ENCODE measurements at places on chromosomes 7 and 10.

GRCh38 chr7:153628406-153628805 lies 423.8 kb upstream of the DPP6 start:
- DNase-seq = no peak

GRCh38 chr7:31134246-31135188 lies 82.4 kb downstream of the ADCYAP1R1 start:
- DNase-seq = peak; percentile 63

GRCh38 chr7:2405601-2406345 lies 2.4 kb downstream of the CHST12 start:
- DNase-seq = peak; percentile 80

GRCh38 chr7:155764438-155764793 lies 47.8 kb downstream of the SHH start:
- DNase-seq = peak; percentile 62

GRCh38 chr10:129361676-129362376 lies 105.2 kb upstream of the MGMT start:
- DNase-seq = no peak

- no peak for DNase-seq
Measured at GRCh38 chr7:85191383-85191782, 4.5 kb upstream of the SEMA3D start.

GRCh38 chr7:99615989-99616358 lies 772 bp upstream of the ZSCAN25 start:
- DNase-seq = no peak

DNA sequence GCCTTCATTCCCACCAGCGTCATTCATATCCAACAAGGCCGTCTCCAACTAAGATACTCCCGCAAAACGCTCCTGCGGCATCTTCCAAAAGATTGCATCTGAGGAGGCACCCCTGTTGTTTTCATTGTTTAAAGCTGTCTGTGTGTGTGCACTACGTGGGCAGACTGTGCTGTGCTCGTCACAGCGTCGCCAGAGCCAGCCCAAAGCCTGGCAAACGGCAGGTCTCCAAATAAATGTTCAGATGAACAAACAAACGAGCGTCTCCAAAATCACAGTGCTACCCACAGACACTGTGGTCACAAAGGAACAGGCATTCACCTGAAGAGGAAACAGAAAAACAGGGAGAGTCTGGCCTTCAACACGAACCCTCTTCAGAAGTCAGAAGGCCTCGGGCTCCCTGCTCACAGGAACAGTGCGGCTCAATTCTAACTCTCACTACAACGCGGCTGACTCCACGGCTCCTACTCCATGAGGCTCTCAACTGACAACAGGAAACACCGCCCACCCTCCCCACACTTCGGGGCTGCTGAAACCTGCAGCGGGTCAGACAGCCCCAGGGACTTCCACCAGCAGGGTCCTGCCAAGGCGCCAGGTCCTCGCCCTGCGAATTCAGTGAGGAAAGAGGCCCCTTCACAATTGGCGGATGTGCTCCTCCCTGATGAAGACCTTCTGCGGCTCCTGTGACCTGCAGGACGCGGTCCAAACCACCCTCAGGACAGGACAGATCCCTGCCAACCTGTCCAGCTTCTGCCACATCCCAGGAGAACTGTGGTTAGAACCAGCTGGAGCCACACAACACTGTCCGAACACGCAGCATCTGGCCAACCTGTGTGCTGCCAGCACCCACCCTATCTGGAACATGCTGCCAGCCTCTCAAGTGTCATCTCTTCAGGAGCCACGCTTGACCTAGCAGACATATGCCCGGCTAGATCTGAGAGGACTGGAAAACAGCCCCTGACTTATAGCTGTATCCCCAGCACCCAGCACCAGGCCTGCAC lies 36.1 kb downstream of the MAD1L1 start:
- DNase-seq = no peak

GRCh38 chr10:78248651-78249464 lies 215.2 kb downstream of the RPS24 start:
- no peak for DNase-seq

- no peak for DNase-seq
Measured at GRCh38 chr10:6178581-6178980, 24.2 kb upstream of the PFKFB3 start.

DNA sequence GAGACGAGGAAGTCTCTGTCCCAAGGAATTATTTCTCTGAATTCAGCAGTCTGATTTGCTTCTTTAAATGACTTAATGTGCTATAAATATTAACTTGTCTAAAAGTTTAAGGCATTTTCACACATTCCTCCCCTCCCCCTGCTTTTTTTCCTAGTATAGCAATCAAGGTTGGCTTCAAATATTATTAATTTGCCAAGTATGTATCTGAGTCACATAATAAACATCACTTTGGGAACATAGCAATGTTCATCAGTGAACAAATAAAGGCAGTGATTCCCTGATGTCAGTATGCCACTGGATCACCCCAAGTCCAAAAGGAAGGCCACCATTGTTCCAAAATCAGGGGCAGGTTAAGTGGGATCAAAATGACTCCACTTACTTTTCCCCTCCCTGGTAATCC lies 40.5 kb downstream of the PDE6C start:
- no peak for DNase-seq

DNA sequence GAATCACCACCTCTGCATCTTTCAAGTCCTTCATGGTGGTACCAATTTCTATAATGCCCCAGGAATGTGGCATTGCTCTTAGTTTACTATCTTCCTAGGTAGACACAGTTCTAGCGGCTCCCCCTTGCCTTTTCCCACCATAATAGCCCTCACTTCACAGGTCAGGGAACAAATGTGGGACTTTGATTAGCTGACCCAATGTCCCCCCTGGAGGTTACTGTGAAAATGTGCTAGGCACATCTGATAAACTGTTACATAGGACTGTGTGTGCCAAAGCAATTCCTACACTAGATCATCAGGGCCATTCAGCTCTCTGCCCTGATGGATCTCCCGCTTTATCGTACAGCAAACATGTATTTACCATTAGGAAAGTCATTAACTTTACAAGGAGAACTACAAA lies 94.0 kb downstream of the TWIST1 start:
- no peak for DNase-seq

DNA sequence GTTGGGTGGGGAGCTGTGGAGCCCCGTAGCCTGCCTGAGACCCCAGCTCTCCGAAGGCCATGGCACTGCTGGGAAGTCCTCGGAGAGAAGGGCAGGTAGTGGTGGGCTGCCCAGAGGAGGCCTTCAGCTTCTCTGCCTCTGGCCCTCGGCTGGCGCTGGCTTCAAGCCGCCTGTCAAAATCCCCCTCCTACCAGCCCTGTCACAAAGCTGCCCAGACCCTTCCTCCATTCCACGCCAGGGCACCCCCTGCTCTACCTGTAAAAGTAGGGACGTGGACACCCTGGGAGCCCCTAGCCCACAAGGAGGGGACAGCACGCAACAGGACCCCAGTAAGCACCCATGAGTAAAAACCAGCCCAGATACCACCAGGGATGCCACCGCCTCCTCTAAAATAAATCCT lies 31.6 kb downstream of the MAD1L1 start:
- no peak for DNase-seq

- no peak for DNase-seq
Measured at GRCh38 chr7:113281223-113281622, 162.9 kb upstream of the SMIM30 start.

- no peak for DNase-seq
Measured at GRCh38 chr7:106134241-106134640, 22.1 kb upstream of the SYPL1 start.
